ENCODE measurements at places on chromosomes 13 and 19.

DNA sequence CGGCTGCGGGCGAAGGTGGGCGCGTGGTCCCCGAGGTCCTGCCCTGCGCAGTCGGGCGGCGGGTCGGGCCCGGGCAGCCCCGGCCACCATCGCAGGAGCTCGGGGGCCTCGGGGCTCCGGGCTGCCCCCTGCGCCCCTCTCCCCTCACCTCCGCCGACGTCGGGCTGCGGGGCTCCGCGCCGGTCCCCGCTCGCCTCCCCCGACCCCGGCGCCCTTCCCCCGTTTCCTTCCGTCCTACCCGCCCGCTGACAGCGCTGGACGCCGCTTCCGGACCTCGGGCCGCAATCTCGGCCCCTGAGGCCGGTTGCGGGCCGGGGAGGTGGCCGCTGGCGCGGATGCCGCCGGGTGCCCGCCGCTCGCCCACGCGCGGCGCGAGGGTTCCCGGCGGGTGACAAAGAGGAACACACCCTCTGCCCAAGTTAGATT, 720 bp downstream of the FARP1 start:
- DNase-seq, result no peak

- DNase-seq, result no peak
Observed at GRCh38 chr13:38265132-38265497, 84.5 kb upstream of the UFM1 start.

DNA sequence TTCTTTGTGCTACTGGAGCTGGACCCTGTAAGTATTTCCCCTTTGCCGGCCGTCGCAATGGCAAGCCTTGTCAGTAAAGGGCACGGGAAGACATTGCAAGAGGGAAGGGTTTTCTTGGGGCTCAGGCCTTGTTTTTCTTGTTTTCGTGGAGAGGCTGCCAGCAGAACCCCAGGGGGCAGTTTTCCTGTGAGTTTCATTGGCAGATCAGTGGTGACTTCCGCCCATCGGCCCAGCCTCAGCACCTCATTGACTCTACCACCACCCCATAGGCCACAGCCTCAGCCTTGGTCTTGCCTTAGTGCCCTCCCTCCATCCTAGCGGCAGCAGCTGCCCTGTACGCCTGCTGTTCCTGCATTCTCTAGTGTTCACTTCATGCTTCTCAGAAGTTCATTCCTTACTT, 61.5 kb downstream of the GJA3 start:
- no peak for DNase-seq

GRCh38 chr19:45770192-45771101, 1.4 kb upstream of the SIX5 start:
- peak; percentile 99 for DNase-seq

- no peak for DNase-seq
Observed at GRCh38 chr19:1076951-1077350, 10.0 kb downstream of the ARHGAP45 start.

DNA sequence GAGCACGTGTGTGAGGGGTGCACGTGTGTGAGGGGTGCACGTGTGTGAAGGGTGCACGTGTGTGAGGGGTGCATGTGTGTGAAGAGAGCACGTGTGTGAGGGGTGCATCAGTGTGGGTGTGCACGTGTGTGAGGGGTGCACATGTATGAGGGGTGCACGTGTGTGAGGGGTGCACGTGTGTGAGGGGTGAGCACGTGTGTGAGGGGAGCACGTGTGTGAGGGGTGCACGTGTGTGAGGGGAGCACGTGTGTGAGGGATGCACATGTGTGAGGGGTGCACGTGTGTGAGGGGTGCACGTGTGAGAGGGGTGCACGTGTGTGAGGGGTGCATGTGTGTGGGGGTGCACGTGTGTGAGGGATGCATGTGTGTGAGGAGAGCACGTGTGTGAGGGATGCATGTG, 15.7 kb downstream of the RASA3 start:
- DNase-seq, result no peak

DNA sequence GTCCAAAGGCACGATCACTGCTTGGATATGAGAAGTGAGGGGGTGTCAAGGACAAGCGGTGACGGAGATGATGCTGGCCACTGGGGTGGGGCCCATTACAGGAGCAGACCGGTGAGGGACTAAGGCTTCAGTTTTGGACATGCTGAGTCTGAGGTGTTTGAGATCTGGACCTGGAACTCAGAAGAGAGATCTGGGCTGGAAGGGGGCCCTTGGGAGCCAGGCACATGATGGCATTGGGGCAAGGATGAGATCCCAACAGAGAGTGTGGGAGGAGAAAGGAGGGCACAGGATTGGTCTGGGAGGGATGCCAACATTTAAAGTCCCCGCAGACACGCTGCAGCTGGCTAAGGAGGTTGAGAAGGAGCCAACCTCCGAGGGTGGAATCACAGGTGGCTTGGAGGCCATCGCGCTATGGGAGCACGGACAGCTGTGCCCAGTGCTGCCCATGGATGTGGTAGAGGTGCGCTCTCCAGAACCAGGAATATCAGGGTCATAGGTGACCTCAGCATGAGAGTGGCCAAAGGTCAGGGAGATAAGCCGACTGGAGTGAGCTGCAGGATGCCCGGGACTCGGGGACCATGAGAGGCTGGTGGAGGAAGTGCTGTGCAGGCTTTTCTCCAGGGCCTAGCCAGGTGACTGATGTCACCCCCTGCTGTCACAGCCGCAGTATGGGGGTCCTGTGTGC, 21.8 kb downstream of the DHRS12 start:
- no peak for DNase-seq

DNA sequence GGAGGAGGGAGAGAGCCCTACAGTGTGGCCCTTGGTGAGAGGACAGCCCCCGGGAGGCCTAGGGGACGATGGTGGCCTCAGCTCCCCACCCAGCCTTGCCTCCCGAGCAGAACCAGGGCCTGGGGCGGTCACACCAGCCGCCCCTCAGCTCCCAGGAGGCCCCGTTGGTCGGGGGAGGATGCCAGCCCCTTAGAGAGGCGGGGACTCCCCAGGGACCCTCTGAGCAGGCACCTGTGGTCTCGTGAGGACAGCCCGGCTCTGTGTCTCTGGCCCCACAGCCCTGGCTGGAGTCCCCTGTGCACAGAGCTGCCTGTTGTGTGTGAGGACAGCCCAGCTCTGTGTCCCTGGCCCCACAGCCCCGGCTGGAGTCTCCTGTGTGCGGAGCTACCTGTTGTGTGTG, 158.8 kb downstream of the KDM4B start:
- DNase-seq, result no peak

DNA sequence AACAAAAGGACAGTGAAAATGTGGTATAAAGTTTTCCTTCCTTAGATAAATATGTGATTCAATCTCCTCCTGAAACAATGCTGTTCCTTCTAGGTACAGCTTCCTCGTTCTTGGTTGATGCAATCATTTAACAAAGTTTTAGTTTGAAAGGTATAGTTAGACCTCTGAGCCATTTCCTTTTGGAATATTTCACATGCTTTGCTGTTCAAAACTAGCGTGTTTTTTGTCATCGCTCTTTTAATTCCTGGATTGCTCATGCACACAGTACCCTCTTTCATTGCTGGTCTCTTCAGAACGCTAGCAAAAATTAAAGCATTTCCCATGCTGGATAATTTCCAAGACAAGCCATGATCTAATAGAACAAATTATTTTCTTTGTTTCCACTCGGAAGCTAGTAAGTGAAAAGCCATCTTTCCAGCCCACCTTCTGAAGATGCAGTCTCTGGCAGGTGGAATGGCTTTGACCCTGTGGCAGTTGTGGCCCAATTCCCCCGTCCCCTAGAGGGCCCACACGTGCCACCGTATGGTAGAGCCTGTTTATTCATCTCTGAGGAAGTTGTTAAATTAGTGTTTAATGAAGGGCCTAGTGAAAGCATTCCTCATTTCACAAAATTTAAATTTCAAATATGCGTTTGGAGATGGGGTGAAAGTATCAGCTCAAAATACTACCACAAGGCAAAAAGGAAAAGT, 1040.6 kb upstream of the SLC10A2 start:
- peak; percentile 47 for DNase-seq

DNA sequence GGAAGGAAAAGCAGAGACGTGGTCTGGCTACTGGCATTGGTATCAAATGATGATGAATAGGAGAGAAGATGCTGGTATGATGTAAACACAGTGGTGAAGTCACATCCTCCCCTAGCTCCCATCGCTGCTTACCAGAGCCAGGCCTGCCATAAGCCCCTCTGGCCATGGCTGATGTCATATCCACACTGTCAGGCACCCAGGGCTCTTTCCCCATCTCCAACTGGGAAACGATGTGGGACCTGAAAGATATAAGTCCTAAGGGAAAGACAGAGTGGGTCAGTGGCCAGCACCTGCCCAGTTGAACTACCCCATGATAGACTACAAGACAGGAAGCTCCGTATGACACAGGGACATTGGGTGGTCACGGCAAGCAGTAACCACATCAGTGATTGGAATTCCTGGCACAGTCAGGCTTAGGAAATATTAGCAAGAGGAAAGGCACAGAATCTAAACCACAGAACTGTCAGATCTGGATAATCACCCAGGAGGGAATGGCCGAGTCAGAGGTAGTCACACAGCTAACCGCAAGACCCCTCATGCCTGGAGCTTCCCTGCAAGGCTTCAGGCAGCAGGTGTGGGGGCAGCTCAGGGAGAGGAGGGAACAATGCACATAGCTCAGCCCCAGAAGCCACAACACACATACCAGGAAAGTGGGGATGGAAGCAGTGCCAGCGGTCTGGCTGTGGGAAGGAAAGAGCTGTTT, 3.8 kb downstream of the ZNF792 start:
- peak; percentile 89 for DNase-seq

GRCh38 chr13:112733661-112734379, 44.0 kb downstream of the ATP11A start:
- no peak for DNase-seq

- no peak for DNase-seq
Observed at GRCh38 chr13:96684469-96684868, 309.8 kb downstream of the OXGR1 start.

- no peak for DNase-seq
Observed at GRCh38 chr19:13100031-13100588, 2.5 kb downstream of the LYL1 start.

- no peak for DNase-seq
Observed at GRCh38 chr13:85140192-85140591, 659.0 kb downstream of the SLITRK6 start.

GRCh38 chr19:48419158-48419920, 25.9 kb downstream of the GRIN2D start:
- peak; percentile 55 for DNase-seq

GRCh38 chr13:44768775-44769581, 192.8 kb upstream of the TSC22D1 start:
- DNase-seq, result no peak

Data from astrocyte of the spinal cord (primary cell).